Midbrain (tissue), 1 donor: ENCODE measurements at places on chromosomes 1 and 21.

DNA sequence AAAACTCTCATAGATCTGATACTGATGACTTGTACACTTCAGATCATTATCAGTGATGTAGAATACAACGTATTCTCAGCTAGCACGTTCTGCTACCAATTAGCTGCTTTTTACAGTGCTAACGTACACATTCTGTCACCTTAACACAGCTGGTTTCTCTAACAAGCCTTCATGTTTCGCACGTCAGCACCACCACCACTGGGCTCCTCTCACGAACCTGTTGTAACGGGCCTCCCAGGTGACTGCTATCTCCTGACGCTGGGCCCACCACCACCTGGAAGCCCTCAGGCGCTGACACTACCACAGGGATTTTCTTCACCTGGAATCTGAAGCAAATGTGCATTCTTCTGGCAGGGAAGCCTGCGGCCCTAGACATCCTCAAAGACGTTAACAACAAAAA is 19.8 kb downstream of the TOMM20 start:
- no peak for DNase-seq

GRCh38 chr1:215479567-215479966 is 87.5 kb upstream of the KCTD3 start:
- DNase-seq = no peak

GRCh38 chr1:45478121-45478814 is 12.7 kb downstream of the TESK2 start:
- no peak for DNase-seq

DNA sequence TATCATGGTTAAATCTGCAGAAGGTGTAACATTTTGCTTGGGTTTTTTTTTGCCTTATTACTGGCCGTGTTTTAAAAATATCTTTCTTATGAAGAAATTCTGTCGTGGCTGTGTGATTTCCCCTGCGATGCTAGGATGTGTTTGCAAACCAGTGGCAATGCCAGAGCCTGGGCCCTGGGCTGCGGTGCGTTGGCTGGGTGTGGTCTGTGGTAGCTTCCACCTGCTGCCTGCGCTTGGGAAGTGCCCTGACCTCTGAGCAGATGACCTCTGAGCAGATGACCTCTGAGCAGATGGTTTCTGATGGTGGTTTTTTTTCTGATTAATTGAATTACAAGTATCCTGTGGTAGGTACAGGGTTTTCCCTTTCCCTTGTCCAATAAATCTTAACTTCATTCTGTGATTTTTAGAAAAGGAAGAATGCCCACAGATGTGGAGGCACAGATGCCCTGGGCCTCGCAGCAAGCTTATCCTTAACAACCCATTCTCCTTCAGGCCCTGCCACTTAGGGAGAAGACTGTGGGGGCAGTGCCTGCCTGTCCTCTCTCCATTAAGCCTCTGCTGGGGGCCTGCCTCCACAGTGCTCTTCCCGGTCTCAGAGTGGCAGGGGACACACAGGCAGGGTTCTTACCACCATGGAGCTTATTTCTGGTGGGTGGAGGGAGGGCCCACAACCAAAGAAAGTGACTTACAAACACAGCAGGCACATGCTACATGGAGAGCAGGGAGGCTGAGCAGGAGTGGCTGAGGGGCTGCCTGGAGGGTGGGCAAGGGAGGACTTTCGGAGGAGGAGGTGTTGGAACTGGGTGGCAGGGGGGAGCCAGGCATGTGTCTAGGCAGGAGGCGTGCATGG is 81.7 kb downstream of the PCBP3 start:
- no peak for DNase-seq

DNA sequence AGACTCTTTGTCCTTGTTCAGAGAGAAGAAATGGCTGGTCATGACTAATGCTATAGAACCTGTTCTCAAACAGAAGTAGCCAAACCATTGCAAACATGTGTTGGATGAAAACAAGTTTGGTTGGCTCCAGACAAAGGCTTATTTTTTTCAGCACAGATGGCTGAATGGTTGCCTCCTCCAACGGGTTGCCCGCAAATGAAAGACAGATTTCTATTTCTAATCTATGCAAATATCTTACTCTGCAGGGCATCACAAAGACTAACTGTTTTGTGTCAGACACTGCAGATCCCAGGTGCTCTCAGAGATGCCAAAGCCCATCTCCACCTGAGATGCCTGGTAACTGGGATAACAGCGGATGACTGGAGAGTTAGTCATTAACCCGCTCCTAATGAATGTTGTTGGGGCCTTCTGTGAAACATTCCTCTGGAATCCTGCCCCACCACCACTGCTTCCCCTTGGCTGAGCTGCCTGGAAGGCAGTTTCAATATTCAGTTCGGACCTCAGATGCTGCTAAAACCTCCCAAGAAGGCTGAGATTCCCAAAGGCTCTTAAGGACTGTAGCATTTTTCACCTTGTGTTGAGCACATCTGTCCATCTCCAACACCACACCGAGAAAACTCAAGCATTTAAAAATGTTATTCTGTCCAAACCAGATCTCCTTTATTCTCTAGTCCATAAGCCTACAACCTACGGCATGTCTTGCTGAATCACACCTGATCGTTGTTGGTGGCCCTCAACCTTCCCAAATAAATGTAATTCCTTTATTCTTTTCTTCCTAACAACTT is 104.4 kb downstream of the PTPN14 start:
- DNase-seq = peak; percentile 57

GRCh38 chr21:33427051-33427450 is 23.8 kb downstream of the IFNGR2 start:
- DNase-seq = no peak

- DNase-seq = no peak
Observed at GRCh38 chr1:193763266-193763665, 576.9 kb upstream of the B3GALT2 start.

DNA sequence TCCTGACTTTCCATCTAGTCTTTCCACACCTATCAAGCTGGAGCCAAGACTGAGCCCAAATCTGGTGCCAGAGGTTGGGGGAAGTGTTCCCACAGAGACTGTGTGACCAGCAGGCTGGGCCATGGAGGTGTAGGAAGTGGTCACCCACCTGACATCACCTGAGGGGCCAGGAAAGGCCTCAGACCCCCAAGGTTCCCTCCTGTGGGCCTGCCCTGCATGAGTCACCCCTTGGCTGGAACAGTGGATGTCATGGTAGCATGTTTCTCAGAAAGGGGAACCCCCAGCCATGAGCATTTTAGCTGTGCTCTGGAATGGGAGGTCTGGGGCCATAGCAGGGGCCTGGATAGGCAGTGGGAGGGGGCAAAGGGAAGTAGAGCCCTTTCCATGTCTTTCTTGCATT is 5.7 kb upstream of the TNFRSF8 start:
- no peak for DNase-seq

- DNase-seq = no peak
Observed at GRCh38 chr1:17594026-17594425, 54.5 kb downstream of the ARHGEF10L start.

GRCh38 chr1:34549199-34549598 is 205.6 kb upstream of the GJB5 start:
- DNase-seq = no peak

- DNase-seq = no peak
Observed at GRCh38 chr21:29557931-29558725, 259.4 kb downstream of the BACH1 start.

DNA sequence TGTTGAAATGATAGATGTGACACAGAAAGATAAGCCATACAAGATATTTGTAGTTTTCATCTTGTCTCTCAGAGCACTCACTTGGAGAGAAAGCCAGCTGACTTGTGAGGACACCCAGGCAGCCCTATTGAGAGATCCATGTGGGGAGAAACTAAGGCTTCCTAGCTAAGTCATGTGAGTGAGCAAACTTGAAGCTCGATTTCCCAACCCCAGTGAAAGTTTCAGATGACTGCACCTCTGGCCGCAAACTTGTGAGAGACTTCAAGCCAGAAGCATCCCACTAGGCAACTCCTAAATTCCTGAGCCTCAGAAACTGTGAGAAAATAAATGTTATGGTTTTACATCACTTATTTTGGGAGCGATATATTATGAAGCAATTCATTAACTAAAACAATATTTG is 832.3 kb downstream of the LTN1 start:
- no peak for DNase-seq

DNA sequence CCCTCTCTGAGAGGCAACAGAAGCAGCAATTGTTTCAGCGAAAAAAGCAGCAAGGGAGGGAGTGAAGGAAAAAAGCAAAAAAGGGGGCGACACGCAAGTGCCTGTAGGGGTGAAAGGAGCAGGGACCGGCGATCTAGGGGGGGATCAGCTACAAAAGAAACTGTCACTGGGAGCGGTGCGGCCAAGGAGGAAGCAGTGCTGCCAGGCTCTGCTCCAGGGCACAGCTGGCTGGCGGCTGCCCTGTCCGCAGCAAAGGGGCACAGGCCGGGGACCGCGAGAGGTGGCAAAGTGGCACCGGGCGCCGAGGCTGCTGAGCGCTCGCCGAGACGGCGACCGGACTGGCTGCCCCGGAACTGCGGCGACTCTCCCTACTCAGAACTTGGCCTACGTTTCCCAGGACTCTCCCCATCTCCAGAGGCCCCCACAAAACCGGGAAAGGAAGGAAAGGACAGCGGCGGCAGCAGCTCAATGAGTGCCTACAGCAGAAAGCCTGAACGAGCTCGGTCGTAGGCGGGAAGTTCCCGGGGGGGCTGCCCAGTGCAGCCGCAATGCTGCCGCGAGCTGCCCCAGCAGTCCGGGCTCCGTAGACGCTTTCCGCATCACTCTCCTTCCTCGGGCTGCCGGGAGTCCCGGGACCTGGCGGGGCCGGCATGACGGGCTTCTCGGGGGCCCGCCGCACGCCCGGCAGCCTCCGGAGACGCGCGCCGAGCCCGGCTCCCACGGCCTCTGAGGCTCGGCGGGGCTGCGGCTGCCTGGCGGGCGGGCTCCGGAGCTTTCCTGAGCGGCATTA is 1.0 kb upstream of the CDKN2C start:
- DNase-seq = peak; percentile 69

DNA sequence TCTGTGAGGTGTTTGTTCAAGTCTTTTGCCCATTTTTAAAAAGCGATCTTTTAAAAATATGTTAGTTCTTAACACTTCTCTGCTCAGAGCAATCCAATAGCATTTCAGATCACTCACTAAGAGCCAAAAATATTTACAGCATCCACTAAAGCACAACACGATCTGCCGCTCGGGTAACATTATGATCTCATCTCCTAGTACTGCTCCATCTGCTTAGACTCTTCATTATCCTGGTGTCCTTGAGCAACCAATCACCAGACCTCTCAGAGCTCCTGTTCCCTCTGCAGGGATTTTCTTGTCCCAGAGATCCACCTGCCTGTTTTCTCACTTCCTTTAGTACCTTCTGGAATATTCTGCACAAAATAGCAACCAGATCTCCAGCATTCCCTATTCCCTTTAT is 235.3 kb upstream of the ESRRG start:
- DNase-seq = no peak

- DNase-seq = no peak
Observed at GRCh38 chr1:153070243-153070642, 1.2 kb downstream of the SPRR2B start.

DNA sequence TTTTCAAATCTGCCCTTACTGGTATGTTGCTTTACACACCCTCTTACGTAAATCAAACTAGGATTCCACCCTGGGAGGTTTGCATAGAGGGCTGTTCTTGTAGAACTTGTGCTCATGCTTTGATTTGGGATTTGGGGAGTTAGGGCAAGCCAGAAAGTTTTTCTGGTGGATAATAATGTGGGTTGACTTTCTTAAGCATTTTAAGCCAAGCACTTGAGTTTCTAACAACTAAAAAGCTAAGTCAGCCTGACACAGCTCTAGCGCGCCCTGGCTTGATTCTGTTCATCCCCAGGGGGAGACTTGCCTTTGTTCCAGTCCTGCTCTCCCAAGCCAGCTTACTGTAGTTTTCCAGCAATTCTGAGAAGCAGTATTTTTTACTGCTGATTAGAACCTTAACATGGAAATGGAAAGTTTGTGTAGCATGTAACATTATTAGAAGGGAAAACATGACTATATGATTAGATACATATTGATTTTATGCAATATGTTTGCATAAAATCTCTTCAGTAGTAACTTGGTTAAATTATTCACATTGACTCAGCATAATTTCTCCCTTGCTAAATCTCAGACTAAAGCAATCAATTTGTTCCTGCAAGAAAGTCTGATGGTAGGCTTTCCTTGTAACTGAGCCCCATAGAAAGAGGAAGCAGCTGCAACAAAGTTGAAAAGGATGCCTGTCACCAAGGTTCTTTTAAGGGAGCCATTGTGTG is 11.0 kb upstream of the PGD start:
- DNase-seq = peak; percentile 59

DNA sequence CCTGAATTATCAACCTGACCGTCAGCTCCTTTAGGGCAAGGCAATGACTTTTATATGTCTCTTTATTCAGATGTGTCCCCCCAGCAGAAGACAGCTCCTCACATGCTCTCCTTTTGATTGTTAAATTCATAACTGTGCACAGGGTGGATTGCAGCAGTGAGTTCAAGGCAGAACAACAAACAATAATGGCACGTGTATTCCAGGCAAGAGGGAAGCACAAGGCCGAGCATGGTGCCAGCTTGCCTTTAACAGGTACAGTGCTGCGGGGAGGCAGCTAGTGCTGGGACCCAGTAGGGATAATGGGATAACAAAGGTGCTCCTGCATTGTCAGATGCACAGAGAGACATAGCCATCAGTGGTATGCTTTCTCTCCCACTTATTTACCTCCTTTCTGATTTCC is 248.4 kb downstream of the RHOU start:
- DNase-seq = no peak

- peak; percentile 17 for DNase-seq
Observed at GRCh38 chr1:169072945-169073725, 33.4 kb upstream of the ATP1B1 start.
